ENCODE measurements at places on chromosomes 16 and 17.

GRCh38 chr17:33966410-33967059, 288.6 kb upstream of the CCL2 start:
- no peak for DNase-seq

- peak; percentile 65 for DNase-seq
These were observed at the start of gene USB1 for GRCh38 chr16:58000706-58001676. Gene USB1, plus strand, starts transcription at chr16:58001407. Its CDS starts 77 bp downstream, at chr16:58001484.

DNA sequence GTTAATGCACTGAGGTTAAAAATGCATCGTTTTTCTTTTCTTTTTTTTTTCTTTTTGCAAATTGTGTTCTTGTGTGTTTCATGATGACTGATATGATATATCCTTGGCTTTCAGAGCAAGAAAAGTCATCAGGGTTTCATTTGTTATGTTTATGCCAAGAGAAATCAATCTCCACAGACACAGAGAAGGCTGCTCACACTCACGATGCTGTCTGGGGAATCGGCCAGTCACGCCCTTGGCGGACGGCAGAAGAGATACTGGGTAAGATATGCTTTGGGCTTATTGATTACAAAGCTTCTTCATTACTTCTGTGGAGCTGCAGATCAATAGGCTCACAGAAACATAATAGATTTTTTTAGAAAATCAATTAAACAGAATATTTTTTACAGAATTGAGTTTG, 42.2 kb upstream of the TNRC6C start:
- DNase-seq: no peak

- DNase-seq: no peak
These were observed 5.4 kb downstream of the NPLOC4 start for GRCh38 chr17:81631482-81631881.

DNA sequence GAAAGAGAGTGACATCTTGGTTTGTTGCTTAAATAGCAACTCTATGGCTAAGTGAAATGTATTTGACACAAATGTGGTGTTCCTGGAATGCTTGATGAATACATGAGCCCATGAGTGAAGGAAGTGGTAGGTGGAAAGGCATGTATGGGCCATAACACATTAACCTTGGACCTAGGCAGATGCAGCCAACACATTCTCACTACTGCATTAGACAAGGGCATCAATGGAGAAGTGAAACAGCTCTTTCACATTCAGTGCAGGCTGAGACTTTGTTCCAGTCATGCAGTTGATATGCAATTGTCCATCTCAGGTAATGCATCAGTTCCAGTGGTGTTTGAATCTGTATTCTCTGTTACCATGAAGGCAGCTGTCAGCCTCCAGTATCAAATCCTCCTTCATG, 133.6 kb downstream of the HS3ST3B1 start:
- DNase-seq: no peak

- DNase-seq: peak; percentile 75
These were observed 5.2 kb downstream of the CCR7 start for GRCh38 chr17:40559954-40560591.

DNA sequence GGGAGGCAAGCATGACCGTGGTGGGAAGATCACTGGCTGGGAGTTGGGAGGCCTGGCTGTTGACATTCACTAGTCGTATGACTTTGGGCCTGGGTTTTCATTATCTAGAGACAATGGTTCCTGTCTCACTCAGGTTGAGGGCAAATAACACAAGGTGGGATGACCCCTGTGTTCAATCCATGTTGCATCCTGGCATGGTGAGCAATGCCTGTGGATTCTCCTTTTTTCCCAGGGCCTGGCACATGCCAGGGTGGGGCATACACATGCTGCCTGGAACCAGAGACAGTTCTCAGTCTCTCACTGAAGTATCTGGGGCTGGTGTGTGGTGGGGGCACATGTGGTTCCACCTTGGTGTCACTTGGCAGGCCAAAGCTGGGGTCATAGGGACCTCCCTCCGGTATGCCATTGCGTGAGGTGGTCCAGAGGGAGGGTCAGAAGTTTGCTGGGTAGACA, 5.4 kb downstream of the THRA start:
- no peak for DNase-seq

DNA sequence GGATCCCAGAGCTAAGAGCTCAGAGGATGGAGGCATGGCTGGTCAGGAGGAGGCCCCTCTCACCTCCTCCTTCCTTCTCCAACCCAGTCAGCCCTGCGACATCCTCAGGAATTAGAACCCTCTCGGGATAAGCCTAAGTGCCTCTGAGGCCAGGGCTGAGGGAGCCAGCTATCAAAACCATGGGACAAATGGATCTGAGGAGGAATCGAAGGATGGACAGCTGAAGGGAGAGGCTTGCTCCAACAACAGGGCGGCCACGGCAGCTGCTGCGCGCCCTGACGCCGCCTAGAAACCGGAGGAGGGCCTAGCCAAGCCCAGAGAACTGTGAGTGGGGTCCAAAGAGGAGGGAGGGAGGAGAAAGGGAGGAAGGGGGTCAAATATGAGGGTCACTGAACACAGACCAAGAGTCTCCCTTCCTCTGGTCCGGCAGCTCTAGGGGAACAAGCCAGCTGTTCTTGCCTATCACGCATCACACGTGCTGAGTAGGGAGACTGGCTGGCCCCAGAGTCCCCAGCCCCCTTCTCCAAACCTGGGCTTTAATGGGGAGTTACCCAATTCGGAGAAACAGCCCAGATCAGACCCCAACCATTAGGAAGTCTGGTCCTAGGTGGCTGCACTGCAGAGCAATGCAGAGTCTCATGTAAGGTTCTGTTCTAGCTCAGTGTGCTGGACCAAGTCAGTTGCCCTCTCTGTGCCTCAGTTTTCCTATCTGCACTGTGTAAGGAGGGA, 5.9 kb upstream of the HOXB13 start:
- DNase-seq: no peak

GRCh38 chr17:50638966-50639713, 4.5 kb downstream of the ABCC3 start:
- DNase-seq: peak; percentile 35

DNA sequence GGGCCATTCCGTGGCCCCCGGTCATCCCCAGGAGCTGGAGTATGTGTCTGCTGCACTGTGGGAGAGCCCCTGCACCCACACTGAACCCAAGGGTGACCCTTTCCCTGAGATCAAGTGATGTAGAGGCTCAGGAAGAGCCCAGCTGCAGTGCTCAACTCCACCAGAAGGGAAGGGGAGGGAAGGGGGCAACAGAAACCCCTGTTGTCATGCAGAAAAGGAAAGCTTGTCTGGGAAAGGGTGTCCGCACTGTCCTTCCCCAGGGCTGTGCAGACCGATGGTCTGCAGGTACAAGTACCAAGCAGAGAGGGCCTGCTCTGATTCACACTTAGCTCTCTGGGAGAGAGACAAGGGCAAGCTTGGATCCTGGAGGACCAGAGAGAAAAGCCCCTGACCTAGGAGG, 45.7 kb upstream of the TOB1 start:
- no peak for DNase-seq

DNA sequence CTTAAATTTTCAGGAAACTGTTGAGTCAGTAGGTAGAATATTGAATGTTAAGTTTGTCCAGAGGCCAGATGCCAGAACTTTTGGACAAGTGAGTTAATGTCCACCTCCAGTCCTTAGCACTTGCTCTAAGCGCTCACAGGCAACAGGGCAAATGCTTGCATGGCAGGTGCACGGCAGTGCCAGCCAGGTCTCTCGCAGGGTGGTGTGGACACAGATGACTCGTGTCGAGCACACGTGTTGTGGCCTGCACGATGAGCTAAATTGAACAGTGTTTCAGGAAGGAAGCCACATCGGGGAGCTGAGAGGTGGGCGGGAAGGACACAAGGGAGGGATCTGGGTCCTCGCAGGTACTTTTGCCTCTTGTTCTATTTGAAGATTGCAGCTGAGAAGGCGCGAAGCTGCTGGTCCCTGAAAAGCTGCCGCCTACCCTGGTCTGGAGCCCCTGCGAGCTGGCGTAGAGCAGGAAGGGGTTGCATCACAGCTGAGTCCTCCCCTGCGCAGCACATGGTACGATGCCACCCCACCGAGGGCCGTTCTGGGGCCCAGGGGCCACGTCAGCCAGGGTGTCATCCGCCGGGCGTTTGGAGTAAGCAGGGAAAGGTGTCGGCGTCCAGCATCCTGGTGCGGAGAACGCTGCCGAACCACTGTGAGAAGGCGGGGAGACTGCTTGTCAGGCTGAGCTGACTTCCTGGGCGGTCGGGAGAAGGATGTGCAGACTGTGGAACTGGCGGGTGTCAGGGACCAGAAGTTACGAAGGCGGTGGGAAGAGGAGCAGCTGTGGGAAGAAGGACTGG, 6.3 kb downstream of the RAB40C start:
- DNase-seq: no peak

DNA sequence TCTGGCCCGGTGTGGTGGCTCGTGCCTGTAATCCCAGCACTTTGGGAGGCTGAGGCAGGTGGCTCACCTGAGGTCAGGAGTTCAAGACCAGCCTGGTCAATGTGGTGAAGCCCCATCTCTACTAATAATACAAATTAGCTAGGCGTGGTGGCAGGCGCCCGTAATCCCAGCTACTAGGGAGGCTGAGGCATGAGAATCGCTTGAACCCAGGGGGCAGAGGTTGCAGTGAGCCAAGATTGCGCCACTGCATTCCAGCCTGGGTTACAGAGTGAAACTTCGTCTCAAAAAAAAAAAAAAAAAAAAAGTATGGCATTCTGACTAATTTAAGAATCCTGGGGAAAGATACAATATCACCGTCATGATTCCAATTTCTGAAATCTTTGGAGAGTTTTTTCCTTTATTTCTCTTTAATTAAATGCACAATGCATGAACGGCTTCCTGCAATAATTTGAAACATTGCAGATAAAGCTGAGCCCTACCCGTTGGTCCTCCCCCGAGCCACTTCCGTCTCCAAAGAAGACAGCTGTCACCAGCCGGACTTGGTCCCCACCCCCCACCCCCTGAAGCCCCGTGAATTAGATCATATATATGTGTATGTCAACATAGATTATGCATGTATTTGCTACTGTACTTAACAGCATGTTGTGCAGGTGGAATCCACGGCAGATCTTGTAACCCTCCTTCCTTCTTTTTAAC, 142.6 kb upstream of the PLCG2 start:
- DNase-seq: peak; percentile 66

GRCh38 chr17:40936437-40936971, 942 bp downstream of the KRT23 start:
- DNase-seq: no peak

- no peak for DNase-seq
These were observed 7.6 kb downstream of the CACNG5 start for GRCh38 chr17:66842505-66842904.

DNA sequence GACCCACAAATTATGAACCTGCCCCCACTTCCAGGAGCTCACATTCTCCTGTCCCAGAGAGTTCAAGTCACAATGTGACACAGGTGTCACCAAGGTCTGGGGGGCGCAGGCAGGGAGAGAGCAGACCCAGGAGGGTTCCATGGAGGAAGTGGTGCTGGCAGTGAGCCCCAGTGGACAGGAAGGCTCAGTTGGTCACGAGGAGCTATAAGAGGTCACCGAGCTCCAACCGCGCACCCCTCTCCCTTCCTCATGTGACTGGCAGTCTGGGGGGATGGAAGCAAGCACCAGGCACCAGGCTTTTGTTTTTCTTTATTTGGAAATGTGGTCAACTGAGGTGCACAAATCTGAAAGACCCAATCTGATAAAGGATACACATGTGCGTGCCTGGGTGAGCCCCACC, 2.5 kb downstream of the ITGAD start:
- no peak for DNase-seq

DNA sequence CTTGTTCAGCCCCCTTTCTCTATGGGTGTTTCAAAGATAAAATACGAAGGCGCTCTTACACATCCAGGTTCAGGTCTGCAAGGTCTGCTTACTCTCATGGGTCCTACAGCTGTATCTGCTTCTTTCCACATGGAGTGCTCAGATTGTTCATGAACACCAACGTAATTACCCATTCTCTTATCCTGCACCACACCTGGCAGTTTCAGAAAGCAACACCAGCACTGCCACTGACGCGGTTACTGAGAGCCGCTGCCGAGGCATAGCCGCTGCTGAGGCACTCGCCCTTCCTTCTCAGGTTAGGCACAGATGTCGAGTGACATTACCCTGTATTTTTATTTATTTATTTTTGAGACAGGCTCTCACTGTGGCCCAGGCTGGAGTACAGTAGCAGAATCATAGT, 147.1 kb downstream of the RPTOR start:
- peak; percentile 55 for DNase-seq

GRCh38 chr17:17871913-17872312, 35.1 kb upstream of the SREBF1 start:
- no peak for DNase-seq

DNA sequence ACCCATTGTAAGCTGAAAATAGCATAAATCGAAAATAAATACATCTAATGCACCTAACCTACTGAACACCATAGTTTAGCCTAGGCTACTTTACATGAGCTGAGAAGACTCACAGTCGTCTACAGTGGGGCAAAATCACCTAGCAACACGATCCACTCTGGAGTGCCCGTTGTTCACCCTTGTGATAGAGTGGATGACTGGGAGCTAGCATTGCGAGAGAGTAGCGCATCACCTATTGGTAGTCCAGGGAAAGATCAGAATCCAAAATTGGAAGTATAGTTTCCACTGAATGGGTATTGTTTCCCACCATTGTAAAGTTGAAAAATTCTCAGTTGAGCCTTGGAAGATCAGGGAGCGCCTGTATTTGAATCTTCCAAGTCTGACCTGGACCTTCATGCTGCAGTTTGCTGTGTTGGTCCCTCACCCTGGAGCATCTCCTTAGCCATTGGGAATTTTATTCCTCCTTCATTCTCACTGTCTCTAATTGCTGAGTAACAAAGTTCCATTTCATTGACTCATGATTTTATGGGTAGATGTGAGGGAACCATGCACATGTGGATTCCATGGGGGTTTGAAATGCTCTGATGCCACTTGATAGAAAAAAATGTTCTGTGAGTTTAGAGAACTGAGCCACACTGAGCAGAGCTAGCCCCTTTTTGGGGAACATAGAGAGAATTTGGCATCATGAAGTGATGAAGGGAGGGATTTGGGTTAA, 19.6 kb downstream of the AKAP1 start:
- DNase-seq: no peak

DNA sequence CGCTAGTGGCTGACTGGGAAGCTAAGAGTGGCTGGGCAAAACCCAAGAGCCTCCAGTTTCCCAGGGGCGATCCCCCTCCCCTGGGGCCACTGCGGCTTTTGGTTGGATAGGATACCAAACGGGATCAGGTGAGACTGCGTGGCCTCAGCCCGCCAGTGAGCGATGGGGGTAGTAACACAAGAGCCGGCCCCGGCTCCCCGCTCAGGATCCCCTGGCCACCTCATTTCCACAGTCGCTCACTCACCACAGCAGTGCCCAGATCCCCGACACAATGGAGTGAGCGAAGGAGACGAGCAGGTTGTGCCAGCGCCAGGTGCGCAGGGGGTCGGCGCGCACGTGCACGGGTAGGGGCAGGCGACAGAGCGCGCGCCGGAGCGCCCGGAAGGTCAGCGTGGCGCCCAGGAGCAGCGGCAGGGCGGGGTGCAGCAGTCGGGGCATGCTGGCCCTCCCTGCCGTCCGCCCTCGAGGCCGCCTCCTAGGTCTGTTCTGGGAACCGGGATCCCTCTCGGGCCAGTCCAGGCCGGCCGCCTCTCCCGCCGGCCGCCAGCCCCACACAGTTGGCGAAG, 290 bp downstream of the TLCD1 start:
- DNase-seq: peak; percentile 75

- DNase-seq: no peak
These were observed 46.7 kb downstream of the C17orf67 start for GRCh38 chr17:56786989-56787482.

All from SHP77 (cell line).